ENCODE measurements at places on chromosomes 1 and 21.

- no peak for DNase-seq
Observed at GRCh38 chr1:182210417-182210816, 148.9 kb upstream of the ZNF648 start.

DNA sequence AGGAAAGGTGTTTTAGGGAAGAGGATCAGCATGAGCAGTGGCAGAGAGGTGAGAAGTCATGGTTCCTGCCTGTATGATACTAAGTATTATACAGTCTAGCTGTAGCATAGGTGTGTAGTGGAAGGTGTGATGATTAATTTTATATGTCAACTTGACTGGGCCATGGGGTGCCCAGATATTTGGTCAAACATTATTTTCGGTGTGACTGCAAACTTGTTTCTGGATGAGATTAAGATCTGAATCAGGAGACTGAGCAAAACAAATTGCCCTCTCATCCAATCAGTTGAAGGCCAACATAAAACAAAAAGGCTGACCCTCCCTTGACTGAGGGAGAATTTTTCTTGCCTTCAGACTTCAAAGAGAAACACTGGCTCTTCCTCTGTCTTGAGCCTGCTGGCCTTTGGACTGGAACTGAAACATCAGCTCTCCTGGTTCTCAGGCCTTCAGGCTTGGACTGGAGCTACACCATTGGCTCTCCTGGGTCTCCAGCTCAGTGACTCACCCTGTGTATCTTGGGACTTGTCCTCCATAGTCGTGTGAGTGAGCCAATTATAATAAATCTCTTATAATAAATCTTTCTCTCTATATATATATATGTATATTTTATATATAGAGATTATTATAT, 6.8 kb upstream of the CDC42 start:
- DNase-seq = no peak

GRCh38 chr1:66012106-66012784, 219.6 kb downstream of the PDE4B start:
- no peak for DNase-seq

DNA sequence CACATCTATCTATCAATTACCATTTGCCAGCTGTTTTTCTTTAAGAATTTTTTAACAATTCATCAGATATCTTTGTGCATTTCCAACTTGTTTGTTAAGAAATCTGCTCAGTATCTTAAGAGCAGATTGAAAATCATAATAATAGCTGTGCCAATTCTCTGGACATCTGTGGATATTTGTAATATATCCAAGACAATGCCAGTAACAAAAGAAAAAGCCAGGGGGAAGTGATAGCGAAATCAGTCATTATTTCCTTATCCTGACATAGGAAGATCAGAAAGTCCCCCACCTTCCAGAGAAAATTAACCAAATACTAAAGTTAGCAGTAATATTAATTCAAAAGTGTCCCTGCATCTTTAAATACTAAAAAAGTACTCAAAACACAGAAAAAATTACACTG, 217.1 kb downstream of the RERE start:
- DNase-seq = no peak

DNA sequence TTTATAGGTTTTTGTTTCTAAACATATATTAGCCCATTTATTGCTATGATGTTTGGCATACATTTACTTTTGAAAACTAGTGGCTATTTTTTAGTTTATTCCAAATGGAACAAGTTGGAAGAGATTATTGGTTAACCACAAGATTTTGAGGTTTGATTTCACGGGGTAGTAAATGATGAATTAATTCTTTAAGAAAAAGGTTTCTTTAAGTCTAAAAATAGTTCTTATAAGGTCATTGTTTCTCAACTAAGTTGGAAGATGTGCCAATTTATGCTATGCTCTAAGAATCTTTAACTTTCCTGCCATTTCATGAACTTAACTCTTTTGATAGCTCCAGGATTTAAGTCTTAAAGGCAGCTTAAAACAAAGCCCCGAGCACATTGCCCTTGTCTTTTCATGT, 183.8 kb downstream of the LMO4 start:
- no peak for DNase-seq

- no peak for DNase-seq
Observed at GRCh38 chr21:46457801-46458314, 833 bp upstream of the DIP2A start.

DNA sequence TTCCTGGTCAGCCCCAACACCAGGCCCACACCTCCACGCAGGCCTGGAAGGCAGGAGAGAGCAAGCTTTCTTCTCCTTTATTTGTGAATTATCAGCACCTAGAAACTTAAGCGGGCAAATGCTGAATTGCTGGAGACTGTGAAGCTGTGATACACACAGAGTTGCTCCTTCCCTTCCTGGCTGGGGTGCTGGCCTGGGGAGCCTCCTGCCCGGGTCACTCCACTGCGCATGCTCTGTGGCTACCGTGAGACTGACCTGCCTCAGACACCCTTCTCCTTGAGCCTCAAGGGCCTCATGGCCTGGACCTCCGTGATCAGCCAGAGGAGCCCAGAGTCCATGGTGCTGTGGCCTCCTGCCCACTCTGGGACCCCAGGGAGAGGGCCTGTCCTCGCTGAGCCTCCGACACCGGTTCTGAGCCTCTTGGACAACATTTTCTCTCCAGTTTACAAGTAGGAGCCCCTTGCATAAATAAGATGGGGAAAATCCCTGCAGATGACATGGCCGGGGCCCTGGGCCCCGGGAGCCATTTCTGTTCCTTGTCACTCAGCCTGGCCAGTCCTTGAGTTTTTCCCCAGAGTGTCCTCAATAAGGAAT, 18.0 kb downstream of the AGPAT3 start:
- no peak for DNase-seq

- no peak for DNase-seq
Observed at GRCh38 chr1:230333590-230334446, 92.3 kb downstream of the PGBD5 start.

- no peak for DNase-seq
Observed at GRCh38 chr1:6270401-6270800, 9.5 kb upstream of the GPR153 start.

DNA sequence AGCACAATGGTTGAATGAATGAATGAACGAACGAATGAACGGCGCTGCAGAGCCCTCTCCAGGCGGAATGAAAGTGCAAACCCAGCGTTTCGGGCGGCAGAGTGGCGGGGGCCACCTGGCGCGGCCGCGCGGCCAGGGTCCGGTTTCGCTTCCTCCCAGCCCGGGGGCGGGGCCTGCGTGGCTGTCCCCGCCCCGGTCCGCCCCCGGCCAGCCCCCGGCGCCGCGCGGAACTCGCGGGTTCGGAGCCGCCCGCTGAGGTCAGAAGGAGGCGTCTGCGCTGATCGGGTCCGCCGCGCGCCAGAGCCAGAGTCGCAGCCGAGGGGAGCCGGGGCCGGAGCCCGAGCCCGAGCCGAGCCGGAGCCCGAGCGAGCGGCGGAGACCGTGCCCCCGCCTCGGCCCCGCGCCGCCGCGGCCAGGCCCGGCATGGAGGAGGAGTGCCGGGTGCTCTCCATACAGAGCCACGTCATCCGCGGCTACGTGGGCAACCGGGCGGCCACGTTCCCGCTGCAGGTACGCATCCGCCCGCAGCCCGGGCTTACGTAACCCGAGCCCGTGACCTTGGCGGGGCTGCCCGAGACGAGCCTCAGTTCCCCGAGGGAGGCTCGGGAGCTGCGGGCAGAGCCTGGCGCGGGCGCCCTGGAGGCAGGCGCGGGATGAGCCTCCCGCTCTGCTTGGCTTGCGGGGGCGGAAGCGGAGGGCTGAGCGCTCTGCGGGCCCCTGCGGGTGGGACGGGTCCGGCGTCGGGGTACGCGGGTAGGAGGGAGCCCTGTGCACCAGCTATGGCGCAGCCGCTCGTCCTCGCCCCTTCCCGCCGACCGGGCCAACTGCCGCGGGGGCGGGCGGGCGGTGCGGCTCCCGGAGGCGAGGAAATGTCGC, at the start of gene PDXK:
Gene PDXK (plus strand): TSS at position 258 of the 876 bp plus-strand sequence. CDS start 166 bp downstream, at position 424.
- DNase-seq = peak; percentile 78

GRCh38 chr1:22436948-22437347, 14.7 kb upstream of the ZBTB40 start:
- no peak for DNase-seq

- no peak for DNase-seq
Observed at GRCh38 chr21:14114251-14114650, 96.5 kb downstream of the LIPI start.

DNA sequence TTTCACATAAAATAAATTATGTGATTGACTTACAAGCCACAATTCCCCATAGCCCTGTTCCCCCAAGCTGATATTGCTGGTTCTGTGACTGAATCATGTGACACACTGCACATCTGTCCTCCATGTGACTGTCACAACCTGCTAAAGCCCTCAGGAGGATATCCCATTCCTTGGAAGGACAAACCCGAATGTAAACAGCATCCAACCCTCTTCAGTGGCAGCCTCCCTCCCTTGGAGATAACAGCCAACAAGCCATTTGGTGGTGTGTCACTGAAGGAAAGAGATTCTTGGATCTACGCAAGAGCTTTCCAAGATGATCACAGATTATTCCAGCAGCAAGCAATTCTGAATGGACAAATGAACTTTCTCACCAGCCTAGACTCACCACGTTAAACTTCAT, 153.9 kb upstream of the TIAM1 start:
- no peak for DNase-seq

- DNase-seq = no peak
Observed at GRCh38 chr1:231431665-231432415, 9.8 kb upstream of the EGLN1 start.

DNA sequence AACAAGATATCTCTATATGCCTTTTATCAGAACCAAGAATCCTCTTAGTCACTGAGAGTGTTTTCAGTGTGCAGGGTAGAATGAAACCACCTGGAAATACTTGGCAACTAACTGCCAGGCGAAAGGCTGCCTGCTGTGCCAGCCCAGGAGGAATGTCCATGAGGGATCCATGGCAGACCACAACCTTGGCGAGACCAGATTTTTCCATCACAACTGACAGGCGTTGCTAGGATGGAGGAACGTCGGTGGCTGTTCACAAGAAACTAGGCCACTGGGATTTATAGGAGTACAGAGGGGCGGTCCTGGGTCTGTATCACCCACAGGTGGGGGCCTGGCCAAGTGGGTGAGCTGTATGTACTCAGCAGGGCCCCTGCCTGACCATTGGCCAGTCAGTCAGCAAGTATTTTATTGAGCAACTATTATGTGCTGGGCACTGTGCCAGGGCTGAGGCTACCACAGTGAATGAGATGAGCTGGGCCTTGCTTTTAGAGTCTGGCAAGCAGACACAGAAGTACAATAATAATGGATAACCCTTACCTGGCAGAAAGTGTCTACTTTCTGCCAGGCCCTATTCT, 199.4 kb downstream of the FOXD2 start:
- no peak for DNase-seq

- DNase-seq = peak; percentile 13
Observed at GRCh38 chr1:119475866-119476439, 31.1 kb upstream of the HSD3B1 start.

- no peak for DNase-seq
Observed at GRCh38 chr1:85654066-85654782, 54.0 kb downstream of the ZNHIT6 start.

DNA sequence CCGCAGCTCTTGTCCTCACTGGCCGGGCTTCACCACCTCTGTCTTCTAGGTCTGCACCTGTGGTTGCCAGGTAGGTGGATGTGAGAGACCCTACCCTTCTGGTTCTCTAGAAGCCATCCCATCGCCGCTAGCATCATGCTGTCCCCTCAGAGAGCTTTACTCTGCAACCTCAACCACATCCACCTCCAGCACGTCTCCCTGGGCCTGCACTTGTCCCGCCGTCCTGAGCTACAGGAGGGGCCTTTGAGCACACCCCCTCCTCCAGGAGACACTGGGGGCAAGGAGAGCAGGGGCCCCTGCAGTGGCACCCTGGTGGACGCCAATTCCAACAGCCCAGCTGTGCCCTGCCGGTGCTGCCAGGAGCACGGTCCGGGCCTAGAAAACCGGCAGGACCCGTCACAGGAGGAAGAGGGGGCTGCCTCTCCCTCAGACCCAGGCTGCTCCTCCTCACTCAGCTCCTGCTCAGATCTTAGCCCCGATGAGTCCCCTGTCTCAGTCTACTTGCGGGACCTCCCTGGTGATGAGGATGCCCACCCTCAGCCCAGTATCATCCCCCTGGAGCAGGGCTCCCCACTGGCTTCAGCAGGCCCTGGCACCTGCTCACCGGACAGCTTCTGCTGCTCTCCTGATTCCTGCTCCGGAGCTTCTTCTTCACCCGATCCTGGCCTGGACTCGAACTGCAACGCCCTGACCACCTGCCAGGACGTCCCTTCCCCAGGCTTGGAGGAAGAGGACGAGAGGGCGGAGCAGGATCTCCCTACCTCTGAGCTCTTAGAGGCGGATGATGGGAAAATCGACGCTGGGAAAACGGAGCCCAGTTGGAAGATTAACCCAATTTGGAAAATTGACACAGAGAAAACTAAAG, 1.2 kb downstream of the RUSC1 start:
- no peak for DNase-seq

DNA sequence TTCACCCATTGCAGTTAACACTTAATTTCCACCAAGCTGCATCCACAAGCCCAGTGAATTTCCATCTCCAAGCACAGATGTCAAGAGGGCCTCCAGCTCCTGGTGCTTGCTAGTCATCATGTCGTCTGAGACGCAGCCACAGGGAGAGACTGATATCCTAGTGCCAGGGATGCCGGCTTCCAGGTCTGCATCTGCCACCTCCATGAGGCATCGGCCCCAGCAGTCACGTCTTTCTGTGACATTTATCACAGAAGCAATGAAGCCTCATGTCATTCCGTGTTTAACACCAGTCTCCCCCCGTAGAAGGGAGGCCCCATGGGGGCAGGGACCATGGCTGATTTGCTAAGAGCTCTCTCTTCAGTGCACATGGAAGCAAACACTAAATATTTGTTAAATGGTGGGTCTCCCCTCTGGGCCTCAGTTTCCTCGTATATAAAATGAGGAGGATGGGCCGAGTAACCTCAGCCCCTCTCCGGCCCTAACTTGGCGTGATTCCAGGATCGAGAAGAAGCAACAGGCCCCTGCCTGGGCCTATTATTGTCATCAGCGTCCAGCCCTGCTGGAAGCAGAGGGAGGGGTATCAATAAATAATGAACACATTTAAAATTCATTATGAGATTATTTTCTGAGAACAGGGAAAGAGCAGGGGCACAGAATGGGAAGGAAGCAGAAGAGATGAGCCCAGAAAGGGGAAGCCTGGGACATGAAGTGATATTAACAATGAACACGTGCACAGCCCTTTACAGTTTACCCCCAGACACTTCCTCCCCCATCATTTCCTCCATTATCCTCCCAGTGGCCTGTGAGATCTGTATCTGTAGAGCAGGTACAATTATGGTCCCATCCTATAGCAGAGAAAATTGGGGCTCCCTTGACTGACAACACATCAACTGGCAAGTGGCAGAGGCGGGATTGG, 837 bp upstream of the C1QB start:
- DNase-seq = no peak

DNA sequence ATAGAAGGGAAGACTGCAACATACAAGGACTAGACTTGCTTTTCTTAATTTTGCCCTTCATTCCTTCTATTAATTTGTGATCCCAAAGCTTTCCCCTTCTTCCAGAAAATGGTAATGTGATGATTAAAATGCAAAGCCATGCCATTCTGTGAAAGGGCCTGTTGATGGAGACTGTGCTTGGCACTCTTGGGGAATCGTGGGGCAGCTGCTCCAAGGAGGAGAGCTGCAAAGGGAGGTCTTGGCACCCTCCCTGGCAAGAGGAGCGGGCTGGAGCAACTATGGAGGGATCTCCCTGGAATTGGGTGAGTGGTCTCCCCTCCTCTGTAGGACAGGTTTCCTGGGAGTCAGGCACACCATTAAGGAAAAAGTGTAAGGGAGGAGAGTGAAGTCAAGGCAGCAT, 16.6 kb downstream of the CACNA1S start:
- no peak for DNase-seq
